ENCODE measurements at places on chromosomes 1 and 21.

DNA sequence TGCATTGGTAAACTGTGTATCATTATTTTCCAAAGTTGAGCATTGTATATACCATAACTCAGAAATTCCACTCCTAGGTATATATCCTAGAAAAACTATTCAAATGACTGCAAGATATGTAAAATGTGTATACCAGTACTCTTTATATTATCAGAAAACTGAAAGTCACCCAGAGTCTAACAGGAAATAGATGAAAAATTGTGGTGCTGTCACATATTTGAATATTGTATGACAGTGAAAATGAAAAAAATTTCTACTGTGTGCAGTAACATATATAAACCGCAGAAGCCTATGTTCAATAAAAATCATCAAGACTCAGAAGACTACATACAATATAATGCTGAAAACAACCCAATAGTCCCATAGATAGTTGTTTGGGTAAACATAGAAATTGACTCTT, 74.4 kb upstream of the LYPLAL1 start:
- DNase-seq, result no peak

- no peak for DNase-seq
Observed at GRCh38 chr21:15130751-15131150, 66.0 kb upstream of the NRIP1 start.

- peak; percentile 99 for DNase-seq
Observed at GRCh38 chr1:28235755-28236655, at the start of gene ATP5IF1. Gene ATP5IF1 (plus strand): TSS chr1:28236124. CDS start chr1:28236184, 60 bp downstream.

DNA sequence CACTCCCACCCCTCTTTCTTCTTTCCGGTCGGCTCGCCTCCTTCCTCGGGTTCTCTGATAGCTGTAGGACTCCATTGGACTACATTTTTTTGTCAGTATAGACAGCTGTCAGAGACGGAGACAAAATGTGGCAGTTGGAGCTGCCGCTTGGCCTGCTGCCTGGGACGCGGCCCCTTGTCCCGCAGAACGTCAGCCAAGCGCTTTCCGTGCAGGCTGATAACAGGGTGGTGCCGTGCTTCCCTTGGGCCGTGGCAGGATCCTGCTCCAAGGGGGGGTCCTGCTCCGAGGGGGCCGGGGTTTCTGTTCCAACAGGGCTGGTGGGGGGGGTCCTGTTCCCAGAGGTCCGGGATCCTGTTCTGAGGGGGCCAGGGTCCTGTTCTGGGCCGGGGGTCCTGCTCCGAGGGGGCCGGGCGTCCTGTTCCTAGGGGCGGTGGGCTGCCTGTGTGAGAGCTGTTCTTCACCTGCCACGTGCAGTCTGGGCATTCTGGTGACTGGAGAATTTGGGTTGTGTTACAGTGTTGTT, 4.9 kb downstream of the SKI start:
- DNase-seq, result no peak

GRCh38 chr1:243471026-243471685, 215.3 kb downstream of the SDCCAG8 start:
- DNase-seq, result no peak

- DNase-seq, result no peak
Observed at GRCh38 chr21:38533887-38534286, 35.6 kb upstream of the ERG start.

- DNase-seq, result peak; percentile 75
Observed at GRCh38 chr1:53073868-53074311, 11.9 kb downstream of the PODN start.

DNA sequence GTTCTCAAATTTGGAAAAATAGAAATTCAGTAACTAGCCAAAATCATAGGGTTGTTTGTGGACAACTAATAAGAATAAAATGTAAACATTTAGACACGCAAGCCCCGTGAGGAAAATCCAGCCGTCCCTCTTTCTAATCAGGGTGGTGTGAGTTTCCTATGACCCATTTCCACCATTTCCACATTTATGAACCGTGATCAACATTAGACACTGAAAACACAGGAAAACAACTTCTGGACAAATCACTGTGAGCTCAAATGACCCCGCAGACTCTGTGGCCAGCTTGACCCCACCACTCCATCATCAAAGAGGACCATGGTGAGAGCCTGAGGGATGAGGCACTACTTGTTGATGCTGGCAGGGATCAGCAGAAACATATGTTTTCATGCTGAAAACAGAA, 101.0 kb downstream of the SIM2 start:
- no peak for DNase-seq

DNA sequence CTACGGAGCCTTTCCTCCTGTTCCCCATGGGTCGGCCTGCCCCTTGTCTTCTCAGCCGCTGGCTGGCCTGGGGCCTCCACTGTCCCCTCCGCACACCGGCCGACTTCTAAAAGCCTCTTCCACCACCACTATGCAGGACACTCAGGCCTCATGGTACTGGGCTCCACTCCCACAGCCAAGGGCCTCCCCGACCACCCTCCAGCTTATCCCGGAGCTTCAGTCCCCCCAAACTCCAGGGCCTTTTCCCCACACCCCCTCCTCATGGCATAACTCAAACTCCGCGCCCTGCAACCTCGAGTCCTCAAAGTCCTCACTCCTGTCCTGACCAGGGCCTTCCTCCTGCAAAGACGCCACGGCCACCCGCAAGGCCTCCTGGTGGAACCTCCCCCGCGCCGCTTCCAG, 2.0 kb downstream of the LRRC41 start:
- DNase-seq, result no peak

- no peak for DNase-seq
Observed at GRCh38 chr1:183882335-183883167, 77.6 kb downstream of the RGL1 start.

Data from cardiac septum (tissue), 1 donor.